ENCODE measurements at places on chromosomes 4 and X. TPM values are rescaled to one million over a fixed set of nuclear protein-coding genes. Genes with fewer than 3 reads are reported as not detected.

SLC2A9 gene
- 0.62 TPM for total RNA-seq

GRCh38 chr4:84907145-84907544, 59.3 kb downstream of the WDFY3 start:
- H3K4me1 ChIP-seq = peaks cover 3% of the 10 kb centered on the region
- H3K27me3 ChIP-seq = no peaks in the 10 kb centered on the region
- H3K36me3 ChIP-seq = no peaks in the 10 kb centered on the region
- DNase-seq = no peak
- no peak overlapping the region for H3K27ac ChIP-seq

- H3K27ac ChIP-seq = no peak overlapping the region
- no peak for DNase-seq
- H3K4me3 ChIP-seq = no peak overlapping the region
- no peaks in the 10 kb centered on the region for H3K27me3 ChIP-seq
- no peaks in the 10 kb centered on the region for H3K36me3 ChIP-seq
Measured at GRCh38 chr4:160877087-160877790, 1286.6 kb downstream of the FSTL5 start.

DNA sequence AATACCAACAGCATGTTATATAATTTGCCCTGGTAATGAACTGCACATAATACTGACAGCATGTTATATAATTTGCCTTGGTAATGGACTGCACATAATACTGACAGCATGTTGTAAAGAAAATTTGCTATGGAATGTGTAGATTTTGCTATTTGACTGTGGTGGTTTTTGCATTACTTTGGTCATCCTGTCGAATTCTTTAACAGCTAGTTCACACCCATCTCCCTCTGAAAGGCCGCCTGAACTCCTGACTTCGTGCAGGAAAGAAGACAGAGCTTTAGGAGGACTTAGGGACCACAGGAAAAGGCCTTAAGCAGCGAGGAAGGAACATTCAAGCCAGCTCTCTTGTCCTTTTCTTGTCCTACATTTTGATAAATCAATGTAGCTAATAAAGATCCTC, 45.2 kb upstream of the DCLK2 start:
- no peak overlapping the region for H3K27ac ChIP-seq
- H3K36me3 ChIP-seq = no peaks in the 10 kb centered on the region
- H3K27me3 ChIP-seq = no peaks in the 10 kb centered on the region
- DNase-seq = no peak
